ENCODE measurements at places on chromosomes 1 and 21. TPM values are rescaled to one million over a fixed set of nuclear protein-coding genes. Genes with fewer than 3 reads are reported as not detected.

GRCh38 chr1:115648717-115649691 is 7.2 kb downstream of the VANGL1 start:
- H3K36me3 ChIP-seq: peaks cover 14% of the 10 kb centered on the region
- H3K4me1 ChIP-seq: peaks cover 14% of the 10 kb centered on the region
- no peak overlapping the region for H3K4me3 ChIP-seq
- no peaks in the 10 kb centered on the region for H3K27me3 ChIP-seq

DNA sequence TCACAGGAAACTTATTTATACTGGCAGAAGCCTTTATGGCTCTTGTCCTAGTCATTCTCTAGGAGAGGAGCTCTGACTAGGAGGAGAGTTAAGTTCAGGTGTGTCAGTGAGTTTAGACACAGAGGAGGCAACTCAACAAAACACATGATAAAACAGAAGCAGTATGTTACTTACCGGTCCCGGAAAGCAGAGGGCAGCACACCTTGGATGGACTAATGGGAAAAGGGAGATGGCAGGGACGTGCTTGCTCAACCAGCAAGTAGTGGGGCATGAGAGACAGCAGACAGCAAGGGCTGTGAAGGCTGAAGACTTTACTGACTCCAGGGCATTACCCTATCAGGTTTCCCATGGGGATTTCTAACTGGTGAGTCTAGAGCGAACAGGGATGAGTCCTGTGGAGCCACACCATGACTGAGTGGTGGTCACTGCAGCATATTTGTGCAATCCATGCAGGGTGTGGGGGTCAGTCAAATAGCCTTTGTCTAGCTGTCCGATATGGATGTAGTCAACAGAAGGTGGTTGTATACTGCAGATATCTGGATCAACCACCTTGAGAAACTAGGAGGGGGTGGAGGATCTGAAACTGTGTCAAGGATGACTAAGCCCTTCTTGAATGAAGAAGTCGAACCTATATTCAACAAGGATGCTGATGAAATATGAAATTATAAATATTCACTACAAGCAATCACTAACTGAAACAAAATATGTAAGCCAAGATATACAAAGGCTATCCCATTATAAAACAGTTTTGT is 596.3 kb upstream of the CHRM3 start:
- no peak overlapping the region for H3K27ac ChIP-seq
- no peaks in the 10 kb centered on the region for H3K36me3 ChIP-seq
- no peak for DNase-seq
- no peaks in the 10 kb centered on the region for H3K27me3 ChIP-seq
- no peaks in the 10 kb centered on the region for H3K4me1 ChIP-seq

DNA sequence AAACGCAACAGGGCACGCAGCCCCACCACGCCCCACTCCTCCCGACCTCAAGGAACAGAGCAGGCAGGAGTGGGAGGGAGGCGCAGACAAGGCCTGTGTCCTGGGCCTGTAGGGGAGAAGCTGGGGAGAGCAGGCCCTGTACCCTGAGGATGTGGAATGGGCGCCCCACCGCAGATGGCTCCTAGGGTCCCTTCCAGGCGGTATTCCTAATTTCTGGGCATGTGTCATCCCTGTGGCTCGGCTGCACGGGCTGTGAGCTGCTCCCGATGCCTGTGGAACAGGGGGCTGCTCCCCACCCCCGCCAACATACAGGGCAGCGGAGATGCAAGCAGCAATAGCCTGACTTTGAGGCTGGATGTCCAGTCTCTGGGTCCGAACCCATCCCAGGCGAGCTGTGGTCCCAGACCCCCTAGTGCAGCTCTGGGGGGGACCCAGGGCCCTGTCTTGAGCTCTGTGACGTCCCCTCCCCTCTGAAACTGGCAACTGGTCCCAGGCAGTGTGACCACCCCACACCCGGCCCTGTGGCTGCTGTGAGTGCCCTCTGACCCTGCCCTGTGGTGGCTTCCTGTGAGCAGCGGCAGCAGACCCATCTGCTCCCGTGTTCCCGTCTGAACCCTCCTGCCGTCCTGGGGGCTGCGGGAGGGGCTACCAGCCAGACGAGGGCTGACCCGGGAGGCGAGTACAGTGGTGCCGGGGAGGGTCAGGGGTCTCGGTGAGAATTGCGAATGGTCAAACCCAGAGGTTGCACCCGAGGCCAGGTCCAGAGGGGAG is 13.9 kb upstream of the COL6A2 start:
- no peaks in the 10 kb centered on the region for H3K27me3 ChIP-seq
- H3K4me3 ChIP-seq: no peak overlapping the region
- no peaks in the 10 kb centered on the region for H3K36me3 ChIP-seq
- DNase-seq: no peak

GRCh38 chr1:117180147-117180967 is 30.4 kb downstream of the VTCN1 start:
- no peak for DNase-seq
- no peaks in the 10 kb centered on the region for H3K36me3 ChIP-seq
- no peak overlapping the region for H3K4me3 ChIP-seq
- no peaks in the 10 kb centered on the region for H3K27me3 ChIP-seq

GRCh38 chr1:94658221-94658620 is 116.7 kb upstream of the F3 start:
- no peak overlapping the region for H3K4me3 ChIP-seq
- no peak overlapping the region for H3K27ac ChIP-seq
- H3K36me3 ChIP-seq: no peaks in the 10 kb centered on the region
- peak; percentile 23 for DNase-seq
- H3K27me3 ChIP-seq: no peaks in the 10 kb centered on the region

DNA sequence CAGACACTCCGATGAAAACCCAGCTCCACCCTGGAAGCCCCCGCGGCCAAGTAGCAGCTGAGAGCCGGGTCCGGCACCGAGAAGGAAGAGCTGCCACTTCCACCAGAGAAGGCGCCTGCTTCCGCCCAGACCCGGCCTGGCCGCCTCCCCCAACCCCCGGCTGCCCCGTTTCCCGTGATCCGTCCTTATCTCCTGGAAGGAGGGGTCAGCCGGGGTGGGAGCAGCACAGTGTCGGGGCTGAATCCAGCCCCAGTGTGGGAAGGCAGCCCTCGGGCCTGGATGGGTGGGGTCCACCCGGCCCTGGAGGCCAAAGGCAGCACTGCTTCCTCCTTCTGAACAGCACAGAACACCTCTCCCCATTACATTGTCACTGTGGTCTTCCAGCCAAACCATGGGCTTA is 69.4 kb downstream of the MEGF6 start:
- H3K27me3 ChIP-seq: no peaks in the 10 kb centered on the region
- H3K4me1 ChIP-seq: peaks cover 27% of the 10 kb centered on the region
- peak overlapping the region; percentile 89 for H3K27ac ChIP-seq
- no peak for DNase-seq
- H3K4me3 ChIP-seq: no peak overlapping the region

DNA sequence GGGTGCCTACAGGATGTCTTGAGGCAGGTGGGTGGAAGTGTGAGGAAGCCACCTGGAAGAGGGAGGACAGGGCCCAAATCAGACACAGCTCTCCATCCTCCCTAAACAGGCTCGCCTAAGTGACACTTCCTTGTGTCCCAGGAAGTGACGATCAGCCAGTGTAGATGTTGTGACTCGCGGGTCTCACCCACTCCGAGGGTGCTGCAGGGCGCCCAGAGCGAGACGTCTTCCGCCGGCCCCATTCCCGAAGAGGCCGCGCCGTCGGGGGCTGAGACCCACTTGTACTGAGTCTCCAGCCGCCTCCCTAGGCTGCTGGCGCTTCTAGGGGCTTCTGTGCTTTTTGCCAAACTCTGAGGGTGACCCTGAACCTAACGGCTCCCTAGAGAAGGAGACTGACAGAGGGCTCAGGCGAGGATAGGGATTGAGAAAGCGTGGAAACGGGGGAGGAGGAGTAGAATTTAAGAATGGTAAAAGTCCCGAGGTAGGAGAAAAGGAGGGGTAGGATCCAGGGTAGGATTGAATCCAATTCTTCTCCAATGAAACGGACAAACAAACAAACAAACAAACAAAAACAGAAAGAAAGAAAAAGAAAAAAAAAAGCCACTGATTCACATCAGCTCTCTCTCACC is 543 bp upstream of the MARK1 start:
- H3K4me3 ChIP-seq: peak overlapping the region; percentile 69
- no peak overlapping the region for H3K27ac ChIP-seq
- no peaks in the 10 kb centered on the region for H3K36me3 ChIP-seq

DNA sequence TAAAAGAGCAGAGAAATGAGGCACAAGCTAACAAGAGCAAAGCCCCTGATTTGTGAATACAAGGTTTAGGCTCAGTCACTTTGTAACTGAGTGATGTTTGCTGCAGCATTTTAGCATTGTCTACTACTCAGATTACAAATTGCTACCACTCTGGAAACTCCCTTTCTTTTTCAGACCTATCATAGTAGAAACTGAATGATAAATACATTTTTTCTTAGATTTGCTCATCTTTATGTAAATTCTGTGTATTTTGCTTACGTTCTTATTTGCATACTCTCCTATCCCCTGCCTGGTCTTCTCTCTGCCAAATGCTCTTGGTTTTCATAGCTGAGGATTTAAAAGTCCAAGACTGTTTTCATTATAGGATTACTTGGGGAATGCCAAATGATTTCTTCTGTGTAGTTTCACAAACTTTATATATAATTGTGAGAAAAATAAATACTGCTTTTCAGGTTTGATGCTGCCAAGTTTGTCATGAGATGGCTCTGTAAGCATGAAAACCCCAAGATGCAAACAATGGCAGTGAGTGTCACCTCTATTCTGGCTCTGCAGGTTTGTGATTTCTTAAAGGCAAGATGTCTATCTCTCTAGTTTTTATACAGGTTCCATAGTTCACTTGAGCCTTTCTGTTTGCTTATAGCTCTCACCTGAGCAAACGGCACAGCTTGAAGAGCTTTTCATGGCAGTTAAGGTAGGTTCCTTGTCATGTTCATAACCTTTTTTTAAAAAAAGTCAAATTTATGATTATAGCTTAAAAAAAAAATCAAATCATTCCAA is 24.7 kb downstream of the ZYG11A start:
- H3K27me3 ChIP-seq: no peaks in the 10 kb centered on the region
- no peaks in the 10 kb centered on the region for H3K4me1 ChIP-seq
- no peaks in the 10 kb centered on the region for H3K36me3 ChIP-seq
- H3K27ac ChIP-seq: peak overlapping the region; percentile 16
- peak; percentile 8 for DNase-seq

DNA sequence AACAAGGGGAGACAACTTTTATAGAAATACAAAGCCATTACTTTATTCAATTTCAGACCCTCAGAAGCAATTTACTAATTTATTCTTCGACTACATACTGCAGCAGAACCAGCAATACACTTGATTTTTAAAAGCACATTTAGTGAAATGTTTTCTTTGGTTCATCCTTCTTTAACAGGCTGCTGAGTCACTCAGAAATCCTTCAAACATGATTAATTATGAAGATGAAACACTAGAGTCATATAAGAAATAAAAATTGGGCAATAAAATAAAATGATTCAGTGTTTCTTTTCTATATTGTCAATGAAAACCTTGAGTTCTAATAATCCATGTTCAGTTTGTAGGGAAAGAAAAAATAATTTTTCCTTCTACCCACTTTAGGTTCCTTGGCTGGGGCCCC is 47.0 kb downstream of the CHML start:
- H3K27me3 ChIP-seq: no peaks in the 10 kb centered on the region
- H3K4me3 ChIP-seq: peak overlapping the region; percentile 5

DNA sequence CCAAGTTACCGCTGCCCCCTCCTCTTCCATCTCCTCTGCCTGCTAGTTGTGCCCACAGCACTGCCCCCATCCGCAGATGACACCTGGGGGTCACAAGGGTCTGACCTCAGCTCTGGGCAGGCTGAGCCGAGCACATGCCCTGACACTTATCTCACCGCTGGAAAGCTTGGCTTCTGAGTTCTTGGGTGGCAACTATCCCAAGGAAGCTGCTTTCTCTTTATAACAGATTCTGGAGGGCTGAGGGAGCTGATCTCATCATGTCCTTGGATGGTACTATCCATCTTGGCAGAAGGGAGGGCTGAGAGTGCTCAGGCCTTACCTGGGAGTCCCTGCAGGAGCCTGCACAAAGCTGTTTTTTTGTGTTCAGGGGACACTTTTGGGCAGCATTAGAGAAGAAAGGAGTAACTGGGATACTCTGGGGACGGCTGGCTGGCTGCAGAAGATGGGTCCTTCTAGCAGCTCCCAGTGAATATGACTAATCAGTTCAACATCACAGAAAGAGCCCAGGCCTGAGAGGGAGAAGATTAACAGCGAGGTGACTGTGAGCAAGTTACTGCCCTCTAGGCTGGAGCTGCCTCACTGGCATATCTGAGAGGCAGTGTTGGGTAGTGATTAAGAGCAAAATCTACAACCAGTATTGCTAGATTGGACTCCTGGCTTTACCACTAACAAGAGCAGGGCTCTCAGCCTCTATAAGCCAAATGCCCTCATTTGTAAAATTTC is 71.6 kb downstream of the PLXNA2 start:
- no peaks in the 10 kb centered on the region for H3K27me3 ChIP-seq
- no peak overlapping the region for H3K4me3 ChIP-seq
- no peak overlapping the region for H3K27ac ChIP-seq
- DNase-seq: peak; percentile 16

DNA sequence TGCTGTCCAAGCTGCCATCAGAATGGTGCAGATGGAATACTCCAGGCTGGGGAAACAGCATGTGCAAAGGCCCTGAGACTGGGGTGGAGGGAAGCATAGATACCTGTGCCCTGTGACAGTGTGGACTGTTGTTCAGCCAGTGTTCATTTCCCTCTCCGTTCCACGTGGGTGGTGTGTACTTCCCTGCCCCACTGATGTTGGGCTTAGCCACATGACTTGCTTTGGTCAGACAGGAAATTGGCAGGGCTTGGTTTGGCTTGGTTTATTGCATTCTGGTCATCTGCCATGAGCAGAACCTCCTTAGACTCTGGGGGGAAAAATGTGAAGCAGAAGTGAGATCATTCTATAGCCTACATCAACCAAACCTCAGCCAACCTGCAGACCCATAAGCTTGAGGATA is 102.4 kb upstream of the IGSF21 start:
- H3K36me3 ChIP-seq: no peaks in the 10 kb centered on the region
- no peak overlapping the region for H3K27ac ChIP-seq
- no peak overlapping the region for H3K4me3 ChIP-seq
- H3K27me3 ChIP-seq: peaks cover 51% of the 10 kb centered on the region
- no peak for DNase-seq

- peaks cover 4% of the 10 kb centered on the region for H3K36me3 ChIP-seq
- peak; percentile 96 for DNase-seq
- no peaks in the 10 kb centered on the region for H3K27me3 ChIP-seq
- H3K4me1 ChIP-seq: peaks cover 27% of the 10 kb centered on the region
Measured at GRCh38 chr1:155193275-155193990, 14.3 kb downstream of the THBS3 start.

GRCh38 chr1:36223996-36224536 is at the start of gene THRAP3:
THRAP3 (plus strand) TSS chr1:36224443; CDS start chr1:36282564, 58,121 bp downstream.
- peak within 1 kb of the TSS; percentile 93 for H3K27ac ChIP-seq
- H3K36me3 ChIP-seq: peaks cover 7% of the 10 kb centered on the region
- H3K4me3 ChIP-seq: peak within 1 kb of the TSS; percentile 100
- peaks cover 15% of the 10 kb centered on the region for H3K4me1 ChIP-seq

GRCh38 chr1:68459796-68460195 is 10.0 kb upstream of the RPE65 start:
- H3K27ac ChIP-seq: no peak overlapping the region
- DNase-seq: peak; percentile 26
- no peak overlapping the region for H3K4me3 ChIP-seq
- peaks cover 33% of the 10 kb centered on the region for H3K36me3 ChIP-seq
- no peaks in the 10 kb centered on the region for H3K27me3 ChIP-seq

The FCER1A gene
- total RNA-seq: not detected

The BLACAT1 gene
- total RNA-seq: 1.5 TPM

The ANKRD34A gene
- 0.29 TPM for total RNA-seq

The LRRC38 gene
- 4.8 TPM for total RNA-seq

The ERG gene
- not detected for total RNA-seq

The PPM1J gene
- 1.4 TPM for total RNA-seq

The SPATA46 gene
- total RNA-seq: not detected

The S100A7A gene
- total RNA-seq: not detected

The KRTAP22-1 gene
- not detected for total RNA-seq

The DMRTA2 gene
- total RNA-seq: not detected

The IL10 gene
- total RNA-seq: not detected

The LRRN2 gene
- 9.0 TPM for total RNA-seq

The SPRR2G gene
- not detected for total RNA-seq

The PDIK1L gene
- 4.1 TPM for total RNA-seq

Data from PC-3 (cell line).